ENCODE measurements at places on chromosomes 6 and 20.

DNA sequence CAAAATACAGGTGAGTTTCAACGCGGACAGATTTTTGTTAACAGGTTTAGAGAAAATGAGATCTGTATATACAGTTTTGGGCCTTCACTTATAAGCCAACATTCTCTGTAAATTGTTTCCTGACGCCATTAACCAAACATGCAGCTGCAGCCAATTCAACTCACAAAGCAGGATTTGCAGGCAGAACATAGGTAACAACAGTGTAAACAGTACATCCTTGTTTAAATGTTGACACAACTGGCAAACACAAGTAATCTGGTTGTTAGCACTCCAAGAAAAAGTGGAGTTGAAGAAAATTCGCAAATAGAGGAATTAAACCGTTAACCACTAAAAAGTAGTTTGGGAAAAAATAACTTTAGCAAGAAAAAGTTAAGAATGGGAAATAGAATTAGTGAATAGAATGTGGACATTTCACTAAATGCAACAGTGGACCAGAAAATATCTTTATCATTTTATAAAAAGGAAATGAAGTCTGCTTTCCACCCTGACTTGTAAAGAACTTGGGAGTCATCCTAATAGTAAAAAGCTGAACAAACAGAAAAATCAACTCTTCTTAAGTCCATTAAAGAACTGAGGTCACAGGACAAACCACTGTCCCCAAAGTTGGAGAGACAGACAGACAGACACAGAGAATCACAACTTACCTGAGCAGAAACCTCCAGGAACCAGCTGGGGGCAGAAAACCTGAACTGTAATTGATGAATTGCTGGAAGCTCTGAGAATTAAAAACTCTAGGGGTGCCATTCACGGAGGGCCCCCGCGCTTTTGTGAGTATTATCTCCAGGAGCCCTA, 10.1 kb downstream of the SMIM28 start:
- no peak for DNase-seq

DNA sequence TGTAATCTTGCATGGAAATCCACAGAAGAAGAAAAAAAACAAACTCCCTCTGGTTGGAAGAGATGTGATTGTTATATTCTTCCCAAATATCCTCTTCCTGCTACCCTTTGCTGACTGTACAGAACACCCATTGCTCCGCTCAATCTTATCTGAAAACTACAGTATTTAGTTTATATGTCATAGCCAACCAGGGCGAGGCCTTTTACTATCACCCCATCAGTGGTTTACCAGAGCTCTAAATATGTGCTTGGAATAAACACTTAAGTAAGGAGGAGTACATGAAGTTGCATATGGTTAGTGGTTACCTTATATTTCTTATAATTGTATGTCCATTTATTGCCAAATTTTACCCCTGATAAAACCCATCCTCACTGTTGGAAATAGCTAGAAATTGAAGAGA, 12.2 kb downstream of the PRL start:
- no peak for DNase-seq

GRCh38 chr6:157233156-157233555, 90.2 kb downstream of the TMEM242 start:
- no peak for DNase-seq

DNA sequence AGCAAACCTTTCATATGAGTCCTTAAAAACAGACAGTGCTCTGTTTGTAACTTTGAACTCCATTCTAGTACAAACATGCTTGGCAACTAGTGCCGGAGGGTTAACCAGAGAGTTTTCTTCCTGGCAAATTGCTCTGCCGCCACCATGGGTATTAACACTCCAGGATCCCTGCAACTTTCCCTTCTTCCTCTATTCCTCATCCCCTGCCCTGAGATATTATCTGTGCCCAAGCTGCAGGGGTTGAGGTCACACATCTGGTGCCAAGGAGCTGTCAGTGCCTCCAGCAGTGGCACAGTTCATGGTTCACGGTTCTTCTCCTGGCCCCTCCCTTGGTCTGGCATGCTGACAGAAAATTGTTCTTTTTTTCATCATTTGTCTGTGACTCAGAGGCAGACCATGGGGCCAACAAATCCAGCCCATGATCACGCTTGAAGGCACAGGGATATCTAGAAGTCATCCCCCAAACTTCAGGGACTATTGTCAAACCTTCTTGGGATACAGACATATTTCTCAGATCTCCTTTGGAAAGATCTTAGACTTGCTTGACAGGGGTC, 77.5 kb downstream of the ATXN1 start:
- no peak for DNase-seq

DNA sequence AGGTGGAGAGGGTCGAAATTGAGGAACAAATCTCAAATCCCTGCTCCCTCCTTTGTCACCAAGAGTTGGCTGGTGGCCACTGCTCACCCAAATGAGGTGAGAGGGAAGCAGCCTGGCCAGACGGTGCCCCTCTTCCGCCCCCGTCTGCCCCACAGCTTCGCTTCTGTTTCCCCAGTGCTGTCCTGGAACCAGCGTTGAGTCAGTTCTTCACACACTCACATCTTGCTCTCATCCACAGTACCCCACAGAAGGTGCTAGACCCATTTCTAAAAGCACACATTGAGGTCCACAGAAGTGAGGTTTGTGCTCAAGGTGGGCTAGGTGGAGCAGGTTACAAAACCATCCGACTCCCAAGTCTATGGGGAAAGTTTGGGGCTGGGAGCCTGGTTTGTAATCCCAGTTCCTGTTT, 3.8 kb downstream of the CEBPB start:
- DNase-seq: no peak

GRCh38 chr6:54063228-54063539, 48.1 kb upstream of the MLIP start:
- no peak for DNase-seq

- no peak for DNase-seq
These were observed 7.6 kb downstream of the DHX35 start for GRCh38 chr20:38969708-38970107.

DNA sequence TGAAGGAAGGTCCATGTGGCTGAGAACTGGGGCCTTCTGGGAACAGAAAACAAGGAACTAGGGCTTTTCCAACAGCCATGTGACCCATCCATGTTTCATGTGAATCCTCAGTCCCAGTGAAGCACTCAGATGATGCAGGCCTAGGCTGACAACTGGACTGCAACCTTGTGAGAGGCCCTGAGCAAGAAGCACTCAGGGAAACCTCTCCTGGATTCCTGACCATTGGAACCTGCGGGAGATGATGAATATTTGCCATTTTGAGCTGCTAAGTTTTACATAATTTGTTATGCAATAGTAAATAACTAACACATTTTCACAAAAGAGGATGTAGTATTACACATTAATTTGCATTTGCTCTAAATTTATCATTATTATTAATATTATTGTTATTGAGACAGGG, 38.4 kb upstream of the HLA-G start:
- DNase-seq: no peak

DNA sequence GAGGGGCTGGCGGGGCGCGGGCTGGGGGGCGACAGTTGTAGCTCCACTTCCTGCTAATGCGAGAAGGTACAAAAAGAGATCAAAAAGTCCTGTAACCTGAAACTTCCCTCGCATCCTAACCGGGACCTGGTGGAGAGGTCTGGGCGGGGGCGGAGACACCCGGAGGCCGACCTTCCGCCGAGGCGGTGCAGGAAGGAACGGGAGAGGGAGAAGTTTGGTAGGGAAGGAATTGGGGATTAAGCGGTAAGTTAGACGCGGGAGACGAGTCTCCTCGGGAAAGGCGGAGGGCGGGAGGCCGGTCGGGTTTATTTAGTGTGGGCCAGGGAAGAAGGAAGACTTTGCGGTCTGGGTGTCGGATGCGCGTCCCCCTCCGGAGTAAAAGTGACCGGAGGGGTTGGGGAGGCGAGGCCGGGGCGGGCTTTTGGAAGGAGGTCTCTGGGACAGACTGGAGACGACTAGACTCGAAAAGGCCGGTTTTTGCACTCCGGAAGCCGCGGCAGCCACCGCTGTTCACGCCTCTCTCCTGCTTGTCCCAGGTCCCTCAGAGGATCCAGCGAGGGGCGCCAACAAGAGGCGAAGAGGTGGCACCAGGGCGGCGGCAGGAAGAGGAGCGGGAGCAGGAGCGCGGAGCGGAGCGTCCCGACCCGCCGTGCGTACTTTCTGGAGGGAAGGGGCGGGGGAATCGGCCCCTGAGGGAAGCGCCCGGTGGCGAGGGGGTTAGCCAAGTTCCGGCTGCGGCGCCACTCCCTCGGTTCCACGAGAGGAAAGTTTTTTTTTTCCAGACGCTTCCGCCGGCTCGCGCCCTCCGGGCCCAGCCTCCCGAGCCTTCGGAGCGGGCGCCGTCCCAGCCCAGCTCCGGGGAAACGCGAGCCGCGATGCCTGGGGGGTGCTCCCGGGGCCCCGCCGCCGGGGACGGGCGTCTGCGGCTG, 734 bp downstream of the TPBG start:
- no peak for DNase-seq

- DNase-seq: no peak
These were observed 41.9 kb upstream of the MOXD1 start for GRCh38 chr6:132443206-132443605.

- DNase-seq: no peak
These were observed 191.5 kb upstream of the BMP2 start for GRCh38 chr20:6575912-6576401.

DNA sequence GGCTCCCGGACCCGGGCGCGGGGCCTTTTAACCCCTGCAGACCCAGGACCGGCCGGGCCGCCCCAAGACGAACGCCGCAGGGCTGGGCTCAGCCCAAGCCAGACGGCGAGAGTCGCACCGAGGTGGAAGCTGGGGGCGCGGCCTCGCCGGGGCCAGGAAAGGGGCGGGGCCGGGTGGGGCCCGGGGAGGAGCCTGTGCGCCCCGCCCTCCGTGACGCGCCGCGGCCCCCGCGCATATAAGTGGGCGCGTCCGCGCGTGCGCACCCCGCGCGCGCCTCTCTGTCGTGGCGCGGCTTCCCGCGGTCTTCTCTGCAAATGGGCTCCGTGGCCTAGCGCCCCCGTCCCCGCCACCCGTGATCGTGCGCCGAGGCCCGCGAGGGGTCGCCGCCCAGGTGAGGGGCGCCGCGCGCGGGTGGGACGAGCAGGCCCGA, at the start of gene PPDPF:
Gene PPDPF (plus strand): TSS at position 262 of the 430 bp plus-strand sequence. CDS start 544 bp downstream, outside the sequence.
- no peak for DNase-seq

DNA sequence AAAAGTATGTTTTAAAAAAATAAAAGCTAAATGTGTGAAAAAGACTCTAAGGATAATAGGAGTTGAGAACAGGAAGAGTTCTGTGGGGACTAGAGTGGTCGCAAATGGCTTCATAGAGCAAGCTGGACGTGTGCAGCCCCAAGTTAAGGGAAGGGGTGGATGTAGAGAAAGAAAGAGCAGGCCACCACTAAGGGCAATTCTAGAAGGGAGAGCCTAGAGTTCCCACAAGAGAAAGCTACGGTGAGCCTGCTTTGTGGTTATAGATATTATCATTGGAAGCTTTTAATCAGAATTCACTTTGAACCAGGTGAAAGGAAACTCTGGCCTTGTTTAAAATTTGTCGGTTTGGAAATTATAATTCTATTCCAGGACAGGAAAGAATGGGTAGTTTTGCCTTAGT, 101.6 kb downstream of the HIVEP2 start:
- DNase-seq: no peak

- no peak for DNase-seq
These were observed 5.0 kb downstream of the FAM209B start for GRCh38 chr20:56537997-56538396.

- DNase-seq: no peak
These were observed 37.3 kb downstream of the GNAS-AS1 start for GRCh38 chr20:58813369-58813768.

DNA sequence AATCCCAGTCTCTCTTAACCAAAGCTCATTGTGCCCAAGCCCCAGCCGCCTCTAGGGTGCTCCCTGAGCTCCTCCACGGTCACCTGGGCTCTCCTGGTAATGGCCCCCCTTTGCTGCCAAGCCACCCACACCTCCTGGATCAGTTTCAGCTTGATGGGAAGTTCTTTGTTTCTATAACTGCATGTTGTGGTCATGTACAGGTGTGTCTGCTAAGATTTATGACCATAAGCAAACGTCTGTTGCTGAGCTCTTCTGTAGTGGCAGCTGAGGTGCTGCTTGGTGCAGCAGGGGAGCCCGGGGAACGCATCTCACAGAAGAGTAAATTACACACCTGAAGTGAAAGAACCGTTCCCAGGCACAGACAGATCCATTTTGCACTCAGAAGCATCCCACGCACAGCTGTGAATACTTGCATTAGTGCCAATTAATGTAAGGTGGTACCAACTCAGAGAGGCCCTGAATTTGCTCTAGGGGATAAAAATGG, 194.6 kb upstream of the ARID1B start:
- no peak for DNase-seq

GRCh38 chr6:47974106-47974505, 136.9 kb downstream of the PTCHD4 start:
- DNase-seq: no peak

GRCh38 chr6:121835662-121836061, 400.2 kb downstream of the GJA1 start:
- DNase-seq: no peak

GRCh38 chr6:147080225-147080624, 124.0 kb upstream of the STXBP5 start:
- no peak for DNase-seq

DNA sequence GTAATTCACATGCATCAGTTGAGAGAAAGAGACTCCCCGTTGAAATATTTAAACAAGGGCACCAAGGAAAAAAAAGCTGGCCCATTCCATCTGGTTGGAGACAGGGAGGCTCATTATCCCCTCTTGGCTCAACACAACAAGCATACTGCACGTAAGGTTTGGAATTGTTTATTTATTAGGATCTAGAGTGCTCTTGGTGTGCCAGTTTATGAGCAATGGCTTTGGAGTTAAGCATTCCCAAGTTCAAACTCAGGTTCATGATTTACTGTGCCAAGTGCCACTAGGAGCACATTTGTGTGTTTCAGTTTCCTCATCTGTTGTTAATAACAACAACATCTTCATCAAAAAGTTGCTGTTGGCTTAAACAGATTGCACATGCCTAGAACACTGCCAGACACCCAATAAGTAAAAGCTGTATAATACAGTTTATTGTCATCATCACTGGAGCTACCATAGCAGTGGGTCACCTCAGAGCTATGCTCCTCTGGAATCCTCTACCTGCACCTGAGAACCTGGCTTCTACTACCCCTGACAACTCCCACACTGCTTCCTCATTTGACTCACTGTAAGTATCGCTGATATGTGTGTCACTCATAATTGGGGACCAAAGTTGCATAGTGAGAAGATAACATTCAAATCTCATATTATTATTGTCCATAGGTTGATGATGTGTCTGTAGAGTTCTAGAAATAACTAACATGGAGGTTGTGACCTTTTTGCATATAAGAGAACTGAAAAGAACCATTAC, 5.4 kb downstream of the SLC17A3 start:
- no peak for DNase-seq

GRCh38 chr6:47700596-47700995, 2.2 kb downstream of the ADGRF4 start:
- no peak for DNase-seq

- no peak for DNase-seq
These were observed 2.9 kb upstream of the TFB1M start for GRCh38 chr6:155317186-155317585.

- DNase-seq: no peak
These were observed 93.8 kb upstream of the TOX2 start for GRCh38 chr20:43820731-43821330.

- no peak for DNase-seq
These were observed 306.2 kb downstream of the SOX4 start for GRCh38 chr6:21899708-21900107.

All from cortex of kidney (tissue), 1 donor.